ENCODE measurements at places on chromosomes 11 and 22.

DNA sequence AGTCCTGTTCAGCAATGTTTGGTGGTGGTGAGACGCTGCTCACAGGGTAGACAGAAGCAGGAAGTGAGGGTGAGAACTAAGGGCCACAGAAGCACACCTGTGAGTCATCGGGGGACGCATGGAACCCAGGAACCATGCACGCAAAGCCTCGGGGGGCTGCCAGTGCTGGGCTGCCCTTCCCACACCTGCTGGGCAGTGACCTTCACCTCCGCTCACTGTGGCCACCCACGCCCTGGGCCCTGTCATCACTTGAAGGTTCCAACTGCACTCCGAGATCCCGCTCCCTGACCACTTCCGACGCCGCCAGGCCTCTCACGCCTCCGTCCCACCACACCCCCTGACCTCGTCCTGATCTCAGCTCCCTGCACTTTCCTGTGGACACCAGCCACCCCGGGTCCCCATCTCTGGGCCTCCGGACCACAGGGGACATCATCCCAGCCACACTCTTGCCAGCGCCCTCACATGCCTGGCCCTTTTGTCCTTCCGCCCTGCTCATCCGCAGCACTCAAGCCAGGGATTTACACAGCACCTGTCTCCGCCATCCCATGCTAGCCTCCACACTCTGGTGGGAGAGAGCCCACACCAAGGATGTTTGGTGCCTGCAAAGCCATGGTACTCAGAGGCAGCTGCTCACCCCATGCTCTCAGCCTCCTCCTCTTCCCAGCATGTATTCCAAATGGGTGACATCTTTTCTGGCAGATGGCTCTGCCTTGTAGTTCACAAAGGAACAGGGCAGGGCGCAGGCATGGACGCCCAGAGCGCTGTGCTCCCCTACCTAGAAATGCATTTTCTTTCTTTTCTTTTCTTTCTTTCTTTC lies 23.1 kb upstream of the ATXN10 start:
- DNase-seq, result no peak

DNA sequence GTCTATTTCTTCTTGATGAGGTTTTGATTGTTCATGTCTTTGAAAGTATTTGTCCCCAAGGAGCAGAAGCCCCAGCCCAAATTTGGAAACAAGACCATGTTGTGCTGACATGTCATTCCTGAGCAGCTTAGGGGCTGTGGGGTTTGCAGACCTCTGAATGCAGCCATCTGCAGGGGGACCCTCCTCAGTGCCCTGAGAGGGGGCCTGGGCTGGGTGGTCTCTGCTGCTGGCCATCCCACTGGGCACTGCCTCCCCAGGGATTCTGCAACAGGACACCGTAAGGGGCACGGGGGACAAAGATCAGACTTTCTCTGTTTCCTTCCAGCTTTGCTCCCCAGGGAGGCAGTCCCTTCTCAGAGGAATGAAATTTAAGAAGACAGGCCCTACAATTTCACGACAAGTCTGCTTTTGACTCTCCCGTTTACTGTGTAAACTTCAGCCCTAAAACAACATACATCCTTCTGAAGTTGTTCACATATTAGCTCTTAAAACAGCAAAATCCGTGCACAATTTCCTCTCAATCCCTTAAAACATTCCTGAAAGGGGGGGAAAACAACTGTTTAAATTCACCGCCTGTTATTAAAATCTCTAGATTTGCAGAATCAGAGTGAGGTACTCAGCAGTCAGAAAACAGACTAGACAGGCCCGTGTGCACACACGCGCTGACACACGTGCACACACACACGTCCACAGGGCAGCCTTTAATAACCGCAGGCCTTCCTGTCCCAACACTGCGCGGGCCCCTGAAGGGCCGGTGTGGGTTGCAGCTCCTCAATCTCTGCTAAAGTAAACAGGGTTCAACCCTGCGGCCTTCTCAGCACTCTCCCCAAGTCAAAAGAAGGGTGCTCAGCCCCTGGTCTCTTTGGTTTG lies 109.8 kb downstream of the KCNQ1 start:
- peak; percentile 65 for DNase-seq

DNA sequence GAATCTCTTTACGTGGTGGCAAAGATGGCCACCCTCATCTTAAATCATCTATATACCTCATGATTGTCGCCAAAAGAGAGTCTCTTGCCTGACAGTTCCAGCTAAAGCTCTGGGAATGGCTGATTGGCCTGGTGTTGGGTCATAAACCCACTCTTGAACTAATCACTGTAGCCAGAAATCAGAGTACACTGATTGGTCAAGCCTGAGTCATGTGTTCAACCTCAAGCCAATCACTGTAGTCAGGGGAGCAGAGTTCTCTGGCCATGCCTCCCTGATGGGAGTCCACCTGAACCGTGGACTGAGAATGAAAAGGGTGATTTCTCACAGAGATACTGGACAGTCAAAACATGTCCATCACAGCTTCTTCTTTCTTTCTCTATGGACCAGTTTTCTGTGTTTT lies 45.8 kb downstream of the RCN1 start:
- no peak for DNase-seq

DNA sequence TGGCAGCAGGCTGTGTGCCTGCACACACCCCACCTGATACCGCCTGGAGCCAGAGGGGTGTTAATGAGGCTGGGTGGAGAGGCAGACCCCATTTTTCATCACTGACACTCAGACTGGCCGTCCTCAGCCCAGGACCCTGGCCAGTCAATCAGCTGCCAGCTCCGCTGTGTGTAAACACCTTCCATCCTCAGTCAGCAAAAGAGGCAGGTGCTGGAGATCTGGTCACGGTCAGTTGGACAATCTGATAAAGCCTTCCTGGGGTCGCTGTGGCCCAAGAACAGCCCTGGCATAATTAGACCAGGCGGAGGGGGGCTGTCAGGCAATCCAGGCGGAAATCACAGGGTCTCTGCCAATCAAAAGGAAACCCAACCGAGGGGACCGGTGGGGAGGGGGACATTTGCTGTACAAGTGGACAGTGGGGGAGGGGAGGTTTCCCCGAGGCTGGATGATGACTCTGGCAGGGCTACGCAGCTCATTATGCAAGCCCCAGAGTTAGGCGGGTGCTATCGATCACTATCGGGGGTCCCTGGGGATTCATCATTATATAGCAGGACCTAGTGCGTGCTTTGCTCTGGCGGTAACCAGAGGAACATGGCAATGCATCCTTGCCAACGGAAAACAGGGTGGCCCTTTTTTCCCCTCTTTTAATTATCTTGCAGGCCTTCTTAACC lies 72.9 kb downstream of the ABTB2 start:
- no peak for DNase-seq

DNA sequence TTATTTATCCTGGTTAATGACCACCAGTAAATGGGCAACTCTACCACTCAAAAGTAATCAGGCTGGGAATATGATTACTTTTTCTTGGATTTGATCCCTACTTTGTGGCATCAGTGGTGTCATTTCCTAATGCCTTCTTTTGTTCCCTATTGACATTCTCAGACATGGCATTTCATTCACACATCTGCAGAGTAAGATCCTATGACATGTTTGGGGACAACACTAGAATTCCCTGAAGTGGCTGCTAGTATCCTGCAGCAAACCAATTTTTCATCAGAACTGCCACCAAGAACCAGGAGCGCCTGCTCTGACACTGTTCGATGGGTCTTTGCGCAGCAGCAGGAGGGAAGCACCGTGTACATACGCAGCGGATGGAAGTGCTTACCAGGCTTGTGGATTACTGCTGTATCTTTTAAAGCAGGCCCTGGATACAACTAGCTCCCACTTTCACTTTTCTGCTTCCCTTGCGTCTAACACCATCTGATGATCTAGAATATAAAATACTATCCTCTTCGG lies 97.7 kb downstream of the LARGE2 start:
- no peak for DNase-seq

GRCh38 chr22:44371741-44372525 lies 59.2 kb upstream of the SHISAL1 start:
- no peak for DNase-seq

- no peak for DNase-seq
These were observed 195.2 kb upstream of the RAG2 start for GRCh38 chr11:36792996-36793914.

DNA sequence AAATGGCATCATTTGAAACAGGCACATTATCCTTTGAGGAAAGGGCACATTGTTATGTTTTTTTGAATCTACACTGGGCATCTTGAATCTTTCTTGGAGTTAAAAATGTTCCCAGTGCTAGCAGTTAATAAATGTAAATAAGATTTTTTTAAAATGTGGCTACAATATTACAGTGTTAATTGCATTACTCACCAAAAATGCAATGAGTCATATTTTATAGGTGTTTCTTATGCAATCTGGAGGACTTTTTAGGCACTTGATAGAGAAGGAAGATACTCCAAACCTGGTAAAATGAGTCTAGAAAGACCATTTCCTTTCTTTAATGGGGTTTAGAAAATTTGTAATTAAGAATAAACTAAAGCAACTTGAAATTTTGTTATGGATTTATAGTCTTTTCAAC lies 238.0 kb downstream of the METTL15 start:
- DNase-seq, result no peak

GRCh38 chr11:15309296-15309695 lies 194.6 kb downstream of the INSC start:
- no peak for DNase-seq

DNA sequence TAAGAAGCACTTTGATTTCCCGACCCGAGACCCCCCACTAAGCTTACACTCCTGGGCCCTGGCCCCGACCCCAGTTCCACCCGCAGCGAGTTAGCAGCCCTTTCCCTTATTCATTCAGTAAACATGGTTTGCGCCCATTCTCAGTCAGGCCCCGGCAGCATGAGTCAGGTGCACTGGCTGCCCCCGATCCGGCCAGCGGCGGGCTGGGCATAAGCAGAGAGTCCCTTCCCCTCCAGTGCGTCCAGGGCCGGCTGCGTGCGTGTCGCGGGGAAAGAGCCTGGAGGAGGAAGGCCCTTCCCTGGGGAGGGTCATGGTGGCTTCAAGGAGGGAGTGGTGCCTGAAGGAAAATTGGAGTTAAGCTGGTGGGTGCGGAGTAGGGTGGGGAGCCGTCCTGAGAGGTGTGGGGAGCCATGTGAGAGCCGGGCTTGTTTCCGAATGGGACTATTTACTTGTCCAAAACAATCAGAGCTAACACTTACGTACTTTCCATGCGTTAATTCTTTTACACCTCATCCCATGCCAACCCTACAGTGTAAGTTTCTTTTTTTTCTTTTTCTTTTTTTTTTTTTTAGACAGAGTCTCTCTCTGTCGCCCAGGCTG lies 657 bp downstream of the IGHMBP2 start:
- no peak for DNase-seq

DNA sequence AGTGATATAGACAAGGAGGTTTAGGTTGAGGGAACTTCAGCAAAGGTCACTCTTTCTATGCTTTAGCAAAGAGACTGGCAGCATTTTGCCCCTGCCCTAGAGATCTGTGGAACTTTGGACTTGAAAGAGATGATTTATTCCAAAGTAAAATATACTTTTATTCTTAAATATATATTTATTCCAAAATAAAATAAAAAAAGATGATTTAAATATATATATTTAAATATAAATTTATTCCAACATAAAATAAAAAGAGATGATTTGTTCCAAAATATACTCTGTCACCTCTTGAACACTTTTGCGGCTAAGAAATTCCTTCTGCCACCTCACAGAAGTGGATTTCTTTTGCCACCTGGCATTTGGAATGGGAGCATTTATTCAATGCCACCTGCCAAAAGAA lies 521.3 kb upstream of the CHORDC1 start:
- DNase-seq, result no peak

DNA sequence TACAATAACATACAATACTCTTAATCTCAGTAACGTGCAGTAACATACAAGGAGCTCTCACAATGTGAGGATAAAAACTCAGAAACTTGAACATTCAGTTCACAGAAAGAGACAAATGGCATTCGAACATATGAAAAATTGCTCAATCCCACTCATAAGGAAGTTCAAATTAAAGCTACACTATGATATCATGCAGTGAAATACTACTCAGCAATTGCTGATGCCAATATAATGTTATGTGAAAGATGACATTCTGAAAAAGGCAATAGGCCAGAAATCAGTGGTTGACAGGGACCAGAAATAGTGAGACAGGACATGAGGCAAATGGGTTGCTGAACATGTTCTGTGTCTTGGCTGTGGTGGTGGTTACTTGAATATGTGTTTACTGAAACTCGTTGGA lies 33.7 kb upstream of the PITPNB start:
- no peak for DNase-seq

- DNase-seq, result no peak
These were observed 34.0 kb downstream of the IRAG1 start for GRCh38 chr11:10659339-10660216.

- no peak for DNase-seq
These were observed 4.0 kb downstream of the FTH1 start for GRCh38 chr11:61963282-61964057.

DNA sequence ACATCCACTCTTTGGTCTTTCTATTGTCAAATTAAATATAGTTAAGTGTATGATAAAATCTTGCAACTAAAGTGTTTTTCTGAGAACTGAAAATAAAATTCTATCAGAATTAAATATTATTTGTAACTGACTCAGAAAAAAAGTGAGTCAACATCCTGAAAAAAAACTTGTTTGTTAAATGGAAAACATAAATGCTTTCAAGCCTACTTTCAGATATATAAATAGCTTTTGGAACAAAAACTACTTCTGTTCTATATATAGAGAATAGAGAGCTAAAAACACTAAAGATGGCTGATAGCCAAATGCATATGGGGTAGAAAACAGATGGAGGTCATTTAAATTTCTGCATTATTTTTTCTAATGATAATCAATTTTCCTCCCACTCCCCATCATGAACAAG lies 61.8 kb downstream of the PIK3C2A start:
- DNase-seq, result no peak

DNA sequence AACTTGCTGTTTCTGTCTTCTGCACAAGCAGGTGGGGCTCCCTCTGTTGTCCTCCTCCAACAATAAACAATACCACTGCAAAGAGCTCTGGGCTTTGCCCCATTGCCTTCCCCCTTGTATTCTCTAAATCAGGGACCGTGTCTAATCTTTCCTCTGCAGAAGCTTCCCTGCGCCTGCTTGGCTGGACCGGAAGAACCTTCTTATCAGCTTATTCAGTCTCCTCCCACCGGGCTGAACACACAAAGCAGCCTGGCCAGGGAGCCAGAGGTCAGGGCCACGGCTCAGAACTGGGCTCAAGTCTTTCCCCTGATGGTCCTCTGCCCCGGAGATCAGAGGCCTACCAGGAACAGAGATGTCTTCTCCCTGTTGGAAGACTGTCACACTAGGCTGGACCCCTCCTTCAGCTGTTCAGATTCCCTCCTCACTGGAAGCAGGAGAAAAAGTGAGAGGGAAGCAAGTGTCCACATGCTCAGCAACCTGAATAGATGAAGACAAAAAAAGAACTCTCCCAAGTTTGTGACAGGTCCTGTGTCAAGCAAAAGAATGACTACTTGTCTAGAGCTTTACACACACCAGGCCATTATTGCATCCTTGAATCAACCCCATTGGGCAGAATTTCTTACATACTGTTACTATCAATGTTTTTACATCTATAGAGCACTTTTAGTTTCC lies 63.7 kb downstream of the RAB30 start:
- no peak for DNase-seq

All from Right ventricle myocardium inferior (tissue), 1 donor.